ENCODE measurements at places on chromosomes 16 and 17.

- no peak for DNase-seq
Measured at GRCh38 chr17:79785900-79786810, 8.2 kb downstream of the CBX2 start.

- DNase-seq, result peak; percentile 76
Measured at GRCh38 chr17:44556166-44556831, 985 bp upstream of the FZD2 start.

DNA sequence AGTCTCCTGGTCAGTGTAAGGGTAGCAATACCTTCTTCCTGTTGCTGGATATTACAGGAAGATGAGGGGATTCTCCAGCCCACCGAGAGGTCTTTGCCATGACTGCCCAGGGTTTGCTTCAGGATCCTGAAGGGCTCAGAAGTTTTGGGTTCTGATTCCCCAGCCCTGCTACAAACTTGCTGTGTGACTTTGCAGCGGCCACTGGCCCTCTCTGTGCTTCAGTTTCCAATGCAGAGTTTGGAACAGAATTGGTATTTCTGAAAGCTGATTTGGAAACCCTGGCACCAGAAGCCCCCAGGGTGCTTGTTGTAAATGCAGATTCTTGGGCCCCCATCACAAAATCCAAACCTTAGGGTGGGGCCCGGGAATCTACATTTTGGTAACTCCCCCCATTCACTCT is 14.7 kb downstream of the KCNG4 start:
- DNase-seq, result no peak

DNA sequence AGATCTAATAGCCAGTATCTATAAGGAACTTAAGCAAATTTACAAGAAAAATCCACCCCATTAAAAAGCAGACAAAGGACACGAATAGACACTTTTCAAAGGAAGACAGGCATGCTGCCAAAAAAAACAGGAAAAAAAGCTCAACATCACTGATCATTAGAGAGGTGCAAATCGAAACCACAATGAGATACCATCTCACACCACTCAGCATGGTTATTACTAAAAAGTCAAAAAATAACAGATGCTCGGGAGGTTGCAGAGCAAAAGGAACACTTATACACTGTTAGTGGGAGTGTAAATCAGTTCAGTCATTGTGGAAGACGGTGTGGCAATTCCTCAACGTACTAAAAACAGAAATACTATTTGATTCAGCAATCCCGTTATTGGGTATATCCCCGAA is 9.6 kb downstream of the STX8 start:
- DNase-seq, result no peak

GRCh38 chr17:76811834-76812233 is 56.4 kb upstream of the MGAT5B start:
- no peak for DNase-seq

DNA sequence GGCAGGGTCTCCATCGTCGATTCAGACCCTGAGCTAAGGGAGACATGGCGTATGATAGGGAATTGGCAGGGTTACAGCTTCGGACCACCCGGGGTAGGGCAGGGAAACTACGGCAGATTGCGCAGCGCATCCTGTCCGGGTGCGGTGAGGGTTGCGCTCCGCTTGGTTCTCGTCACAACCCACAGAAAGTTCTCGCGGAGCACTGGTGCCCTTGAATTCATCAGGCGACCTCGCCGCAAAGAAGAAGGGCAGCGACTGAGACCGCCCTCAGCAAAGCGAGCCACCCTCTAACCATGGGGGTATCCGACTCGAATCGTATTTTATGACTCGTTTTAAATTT is 1.2 kb downstream of the HS3ST3B1 start:
- DNase-seq, result no peak

Measured in right hindlimb (tissue), 1 donor.